Stimulated activated CD4-positive, alpha-beta T cell treated with anti-CD3 and anti-CD28 coated beads, Interleukin-1b, Interleukin-23, amount 100 ng/mL, for 1 hour (primary cell): ENCODE measurements at places on chromosomes 2 and 18.

GRCh38 chr2:12577091-12577490, 139.6 kb upstream of the TRIB2 start:
- DNase-seq, result no peak

- DNase-seq, result no peak
These were observed 356.0 kb downstream of the PTPRM start for GRCh38 chr18:7923105-7923504.

GRCh38 chr2:180728928-180729559, 251.4 kb upstream of the UBE2E3 start:
- DNase-seq, result no peak

- DNase-seq, result no peak
These were observed 788 bp downstream of the USP14 start for GRCh38 chr18:159037-159652.

- DNase-seq, result no peak
These were observed 254.2 kb downstream of the CDH2 start for GRCh38 chr18:27922780-27923179.

DNA sequence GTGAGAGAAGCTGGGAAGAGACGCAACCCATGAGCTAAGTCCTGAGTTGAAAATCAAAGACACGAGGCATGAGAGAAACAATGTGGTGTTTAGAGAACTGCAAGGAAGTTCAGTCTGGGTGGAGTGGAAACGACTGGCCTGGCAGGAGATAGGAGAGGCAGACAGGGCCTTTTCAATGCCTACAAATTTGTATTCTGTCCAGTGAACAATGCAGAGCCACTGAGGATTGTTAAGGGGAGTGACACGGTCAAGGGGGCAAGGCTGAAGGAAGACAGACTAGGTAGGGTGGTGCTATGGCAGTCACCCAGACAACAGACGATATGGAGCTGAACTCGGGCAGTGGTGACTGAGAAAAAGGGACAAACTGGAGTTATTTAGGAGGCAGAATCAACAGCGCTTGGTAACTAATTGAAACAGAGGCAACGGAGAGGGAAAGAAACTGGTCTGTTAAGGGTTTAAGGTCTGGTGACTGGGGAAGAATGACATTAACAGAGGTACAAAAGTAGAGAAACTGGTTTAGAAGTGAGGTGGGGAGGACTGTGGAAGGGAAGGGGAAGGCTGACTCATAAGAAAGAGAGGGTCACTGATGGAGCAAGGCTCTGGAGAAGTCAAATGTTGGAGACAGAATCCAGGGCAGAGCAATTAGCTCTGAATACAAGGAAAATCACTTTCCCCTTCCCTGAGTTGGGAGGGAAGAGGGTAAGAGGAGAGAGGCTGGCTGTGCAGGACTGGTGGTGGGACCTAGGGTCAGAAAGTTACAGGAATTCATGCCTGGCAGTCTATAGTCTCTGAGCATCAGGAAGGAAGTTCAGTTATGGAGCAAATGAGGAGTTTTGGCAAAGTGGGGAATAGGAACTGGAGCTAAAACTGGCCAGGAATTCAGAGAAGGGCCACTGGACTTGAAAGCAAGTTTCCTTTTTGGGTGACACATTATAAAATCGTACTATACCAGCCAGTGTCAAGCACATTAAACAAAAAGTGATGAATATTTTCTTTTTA, 63.4 kb upstream of the CHRNA1 start:
- no peak for DNase-seq

GRCh38 chr2:40416486-40416885, 35.4 kb downstream of the SLC8A1 start:
- DNase-seq, result no peak
